Stimulated activated CD8-positive, alpha-beta memory T cell treated with anti-CD3 and anti-CD28 coated beads, Interleukin-7, amount 100 ng/mL, for 1 hour (primary cell): ENCODE measurements at places on chromosomes 1 and 21.

DNA sequence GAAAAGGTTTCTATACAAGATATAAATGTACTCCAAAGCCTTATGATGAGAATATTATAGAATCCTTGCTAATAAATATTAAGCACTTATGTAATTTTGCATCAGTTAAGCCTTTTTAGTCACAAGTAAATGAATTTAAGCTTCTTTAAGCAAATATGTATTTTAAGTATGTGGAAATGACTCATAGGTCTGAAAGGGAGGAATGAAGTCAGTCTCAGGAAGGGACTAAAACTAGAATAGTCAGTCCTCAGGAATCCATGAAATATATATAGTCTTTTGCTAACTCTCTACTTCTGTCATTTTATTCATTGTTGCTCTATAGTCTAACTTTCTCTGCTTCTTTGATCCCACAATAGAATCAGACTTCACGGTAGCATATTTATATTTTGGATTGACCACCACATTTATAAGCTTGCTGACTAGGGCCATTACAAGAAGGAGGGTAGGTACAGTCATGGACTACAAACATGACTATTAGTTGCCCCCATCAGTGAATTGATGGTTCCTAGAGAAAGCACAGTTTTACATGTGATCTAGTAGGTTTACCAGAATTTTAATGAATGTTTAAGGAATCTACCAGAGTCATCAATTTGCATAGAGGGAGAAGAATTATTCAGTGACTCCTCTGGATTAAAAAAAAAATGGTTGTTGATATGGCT, 20.2 kb upstream of the RABGGTB start:
- DNase-seq: no peak

- no peak for DNase-seq
These were observed 53.7 kb downstream of the ALPL start for GRCh38 chr1:21562896-21563295.

DNA sequence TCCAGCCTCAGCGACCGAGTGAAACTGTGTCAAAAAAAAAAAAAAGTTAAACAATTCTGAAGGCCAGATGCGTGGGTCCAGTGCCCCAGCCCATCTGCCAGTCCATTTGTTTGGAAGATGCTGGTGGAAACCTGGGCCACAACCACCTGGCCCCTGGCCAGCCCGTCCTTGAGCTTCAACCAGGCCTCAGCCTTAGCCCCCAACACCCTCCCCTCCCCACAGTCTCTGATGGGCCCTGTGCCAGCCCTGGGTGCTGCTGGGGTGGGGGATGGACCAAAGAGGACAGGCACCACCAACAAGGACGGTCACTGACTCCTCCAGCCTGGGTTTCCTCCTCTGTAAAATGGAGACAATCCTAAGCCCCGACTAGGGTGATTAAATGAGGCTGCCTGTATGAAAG, 19.6 kb upstream of the PLEKHG5 start:
- DNase-seq: no peak

- no peak for DNase-seq
These were observed 31.0 kb downstream of the TGFBR3 start for GRCh38 chr1:91854852-91855534.

DNA sequence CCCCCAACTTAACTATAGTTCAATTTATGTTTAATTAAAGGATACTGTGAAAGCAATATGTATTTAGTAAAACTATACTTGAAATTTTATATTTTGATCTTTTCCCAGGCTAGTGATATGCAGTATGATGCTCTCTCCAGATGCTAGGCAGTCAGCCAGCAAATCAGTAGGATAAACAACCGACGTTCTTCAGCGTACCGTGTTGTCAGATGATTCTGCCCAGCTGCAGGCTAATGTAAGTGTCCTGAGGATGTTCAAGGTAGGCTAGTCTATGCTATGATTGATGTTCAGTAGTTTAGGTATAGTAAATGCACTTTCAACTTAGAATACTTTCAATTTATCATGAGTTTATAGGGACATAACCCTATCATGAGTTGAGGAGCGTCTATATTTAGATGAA, 762.6 kb downstream of the MRPL39 start:
- no peak for DNase-seq
